ENCODE measurements at places on chromosomes 1 and 21.

DNA sequence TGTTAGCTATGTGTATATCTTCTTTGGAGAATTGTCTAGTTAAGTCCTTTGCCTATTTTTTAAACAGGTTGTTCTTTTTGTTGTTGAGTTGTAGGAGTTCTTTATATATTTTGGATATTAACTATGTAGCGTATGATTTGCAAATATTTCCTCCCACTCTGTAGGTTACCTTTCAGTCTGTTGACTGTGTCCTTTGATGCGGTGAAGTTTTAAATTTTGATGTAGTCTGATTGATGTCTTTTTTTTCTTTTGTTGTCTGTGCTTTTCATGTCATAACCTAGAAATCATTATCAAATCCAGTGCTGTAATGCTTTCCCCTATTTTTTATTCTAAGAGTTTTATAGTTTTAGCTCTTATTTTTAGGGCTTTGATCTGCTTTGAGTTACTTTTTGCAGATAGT lies 8.7 kb upstream of the KISS1 start:
- DNase-seq: no peak

GRCh38 chr1:239353536-239353935 lies 32.8 kb upstream of the CHRM3 start:
- DNase-seq: no peak

DNA sequence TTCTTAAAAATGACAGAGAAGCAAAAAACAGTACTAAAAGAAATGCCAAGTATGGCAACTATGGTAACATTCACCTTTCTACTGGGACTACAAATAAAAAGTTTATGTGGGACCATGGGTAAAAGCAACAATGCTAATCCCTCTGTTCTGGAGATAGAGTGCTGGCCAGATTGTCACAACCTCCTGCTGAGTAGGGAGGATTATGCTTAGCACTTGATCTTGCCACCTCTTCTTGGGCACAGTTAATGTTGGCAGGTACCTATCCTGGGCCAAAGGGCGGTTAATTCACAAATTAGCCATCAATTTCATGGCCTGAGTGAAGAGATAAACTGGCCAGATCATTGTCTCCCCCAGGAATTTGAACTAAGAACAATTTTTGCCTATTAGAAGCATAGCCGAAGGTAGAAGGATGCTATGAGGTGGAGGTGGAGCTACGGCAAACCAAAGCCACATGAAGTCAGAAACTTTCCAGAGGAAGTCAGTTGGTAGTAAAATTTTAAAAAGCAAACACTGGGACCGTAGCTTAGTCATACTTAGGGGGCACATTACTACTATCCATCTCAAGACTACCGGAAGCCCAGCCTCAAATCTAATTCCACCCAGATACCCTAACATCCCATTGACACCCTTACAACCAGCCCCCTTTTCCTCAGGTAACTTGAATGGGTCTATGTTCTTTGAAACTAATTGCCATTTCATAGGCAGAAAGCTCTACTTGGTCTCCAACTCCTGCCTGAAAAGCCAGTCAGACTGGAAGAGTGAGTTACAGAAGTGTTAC lies 2.7 kb downstream of the SCYL3 start:
- DNase-seq: no peak

DNA sequence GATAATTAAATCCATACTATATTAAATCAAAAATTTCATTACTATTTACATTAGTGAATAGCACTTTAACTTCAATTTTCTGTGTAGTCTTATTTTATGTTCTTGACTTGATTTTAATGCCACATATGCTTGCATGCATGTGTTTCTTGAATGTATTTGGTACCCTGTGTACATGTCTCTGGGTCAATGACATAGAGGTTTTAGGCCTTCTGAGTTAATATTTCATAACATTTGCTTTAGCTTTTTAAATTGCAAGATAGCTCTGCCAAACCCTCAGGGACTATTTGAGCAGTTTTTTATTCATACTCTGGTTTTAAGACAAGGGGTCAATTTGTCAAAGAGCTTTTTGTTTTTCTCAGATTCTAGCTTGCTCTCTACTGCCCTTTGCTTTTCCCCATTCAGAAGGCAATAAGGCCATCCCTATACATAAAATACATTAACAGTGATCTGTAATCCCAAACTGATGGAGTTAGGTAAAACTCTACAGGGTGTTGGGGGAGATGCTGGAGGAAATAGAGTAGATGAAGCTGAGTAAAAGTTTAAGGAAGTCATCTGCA lies 5.0 kb downstream of the MLLT11 start:
- DNase-seq: no peak

DNA sequence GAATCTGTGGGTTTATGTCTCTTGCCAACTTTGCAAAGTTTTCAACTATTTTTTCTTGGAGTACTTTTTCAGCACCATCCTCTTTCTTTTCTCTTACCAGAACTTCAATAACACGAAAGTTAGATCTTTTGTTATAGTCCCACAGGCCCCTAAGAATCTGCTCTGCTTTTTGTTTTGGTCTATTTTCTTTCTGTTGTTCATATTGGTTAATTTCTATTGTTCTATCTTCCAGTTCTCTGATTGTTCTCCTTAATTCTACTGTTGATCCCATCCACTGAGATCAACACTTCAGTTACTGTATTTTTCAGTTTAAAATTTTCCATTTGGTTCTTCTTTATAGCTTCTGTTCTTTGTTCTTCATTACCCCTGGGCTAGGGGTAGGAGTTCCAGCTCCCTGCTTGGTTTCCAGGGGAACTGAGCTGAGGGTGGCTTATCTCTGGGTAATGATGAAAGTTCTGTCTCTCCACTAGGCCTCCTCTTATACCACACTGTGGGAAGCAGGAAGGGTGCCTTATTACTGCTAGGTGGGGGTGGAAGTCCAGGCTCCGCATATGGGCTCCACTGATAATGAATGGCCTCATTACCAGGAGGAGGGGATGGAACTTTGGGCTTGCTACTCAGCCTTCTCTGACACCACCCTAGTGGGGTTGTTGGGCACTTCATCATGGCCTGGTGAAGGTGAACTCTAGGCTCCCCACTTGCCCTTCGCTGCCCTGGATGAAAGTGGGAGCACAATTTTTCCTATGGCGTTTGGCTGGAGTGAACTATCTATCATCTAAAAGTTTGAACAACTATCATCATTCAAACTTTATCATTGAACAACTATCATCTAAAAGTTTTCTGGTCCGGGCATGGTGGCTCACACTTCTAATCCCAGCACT lies 39.3 kb downstream of the NAV1 start:
- DNase-seq: no peak

DNA sequence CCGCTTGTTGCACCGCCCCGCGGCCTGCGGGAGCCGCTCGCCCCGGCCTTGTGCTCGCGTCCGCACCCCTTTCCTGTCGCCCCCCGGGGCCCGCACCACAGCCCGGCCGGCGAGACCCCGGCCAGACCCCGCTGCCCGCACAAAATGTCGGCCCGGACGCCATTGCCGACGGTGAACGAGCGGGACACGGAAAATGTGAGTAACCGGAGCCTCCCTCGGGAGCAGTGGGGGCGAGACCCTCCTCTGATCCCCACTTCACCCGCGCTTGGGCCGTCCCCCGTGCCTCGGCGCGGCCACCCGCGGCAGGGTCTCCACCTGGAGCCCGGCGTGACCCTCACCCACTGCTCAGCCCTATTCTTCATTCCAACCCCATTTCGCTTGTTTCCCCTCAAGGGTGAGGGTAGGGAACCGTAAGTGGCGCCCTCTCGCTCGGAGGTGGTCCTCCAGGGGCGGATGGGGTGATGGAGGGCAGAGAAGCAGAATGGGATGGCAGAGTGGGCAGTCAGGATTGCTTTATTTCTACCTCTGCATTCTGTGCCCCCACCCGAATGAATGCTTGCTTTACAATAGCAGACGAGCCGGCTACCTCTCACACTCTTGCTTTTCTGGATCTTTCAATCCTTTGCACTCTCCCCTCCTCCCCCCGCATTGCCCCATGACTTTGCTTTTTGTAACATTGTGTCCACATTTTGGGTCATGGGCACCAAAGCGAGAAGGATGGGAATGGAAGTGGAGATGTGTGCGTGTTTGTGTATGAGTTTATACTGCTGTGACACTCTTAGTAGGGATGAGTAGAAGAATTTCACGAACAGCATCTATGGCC lies 954 bp downstream of the MARK1 start:
- no peak for DNase-seq

- no peak for DNase-seq
These were observed 28.1 kb upstream of the ACBD6 start for GRCh38 chr1:180530501-180530900.

DNA sequence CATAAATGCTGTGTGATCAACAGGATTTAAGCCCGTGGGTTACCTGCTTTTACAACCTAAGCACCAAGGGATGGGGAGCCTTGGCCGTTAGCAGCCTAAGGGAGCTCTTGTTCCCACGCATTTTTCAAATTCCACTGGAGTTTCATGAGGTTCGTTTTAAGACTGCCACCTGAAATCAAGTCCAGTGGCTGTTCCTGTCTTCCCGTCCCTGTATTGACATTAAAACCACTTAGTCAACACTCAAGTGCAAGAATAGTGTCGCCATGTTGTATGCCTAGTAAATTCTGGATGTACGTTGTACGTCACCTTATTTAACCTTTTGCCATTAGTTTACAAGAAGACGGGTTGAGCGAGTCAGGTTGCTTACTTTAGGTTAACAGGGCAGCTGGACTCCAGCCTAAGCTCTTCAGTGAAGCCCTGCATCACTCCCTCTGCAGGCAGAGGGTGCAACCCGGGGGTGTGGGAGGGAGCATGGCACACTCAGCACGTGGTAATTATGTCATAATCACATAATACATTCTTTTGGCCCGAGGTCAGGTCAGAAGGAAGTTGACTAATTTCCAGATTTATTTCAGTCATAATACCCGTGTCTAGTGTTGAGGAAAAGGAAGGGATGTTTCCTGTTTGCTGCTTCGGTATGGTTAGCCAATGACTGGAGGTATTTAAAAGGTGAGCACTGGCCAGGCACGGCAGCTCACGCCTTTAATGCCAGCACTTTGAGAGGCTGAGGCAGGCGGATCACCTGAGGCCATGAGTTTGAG lies 42.5 kb downstream of the CNST start:
- DNase-seq: peak; percentile 47

GRCh38 chr21:39153373-39153772 lies 29.9 kb downstream of the PSMG1 start:
- DNase-seq: no peak

GRCh38 chr1:151714820-151715725 lies 1.5 kb downstream of the CELF3 start:
- DNase-seq: no peak

GRCh38 chr1:114554577-114554976 lies 26.8 kb downstream of the BCAS2 start:
- no peak for DNase-seq

- no peak for DNase-seq
These were observed 26.8 kb downstream of the CCN1 start for GRCh38 chr1:85607126-85607920.

DNA sequence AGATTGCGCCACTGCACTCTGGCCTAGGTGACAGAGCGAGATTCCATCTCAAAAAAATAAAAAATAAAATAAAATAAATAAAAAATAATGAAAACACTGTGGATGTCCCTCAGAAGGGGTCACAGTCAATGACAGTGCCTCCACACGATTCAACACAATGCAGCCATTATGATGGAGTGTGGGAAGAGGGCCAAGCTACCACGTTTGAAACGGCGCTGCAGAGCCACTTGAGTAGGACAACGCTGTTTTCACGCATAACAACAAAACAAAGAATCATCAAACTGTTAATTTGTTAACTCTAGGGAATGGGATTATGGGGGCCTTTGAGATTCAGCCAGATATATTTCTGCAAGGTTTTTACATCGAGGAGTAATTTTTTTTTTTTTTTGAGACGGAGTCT lies 36.5 kb downstream of the NKAIN1 start:
- no peak for DNase-seq

- DNase-seq: no peak
These were observed 1.3 kb upstream of the FLVCR1 start for GRCh38 chr1:212856755-212857154.

GRCh38 chr1:244192325-244192724 lies 141.2 kb downstream of the ZBTB18 start:
- no peak for DNase-seq

GRCh38 chr1:46405197-46405555 lies 11.1 kb downstream of the FAAH start:
- no peak for DNase-seq

DNA sequence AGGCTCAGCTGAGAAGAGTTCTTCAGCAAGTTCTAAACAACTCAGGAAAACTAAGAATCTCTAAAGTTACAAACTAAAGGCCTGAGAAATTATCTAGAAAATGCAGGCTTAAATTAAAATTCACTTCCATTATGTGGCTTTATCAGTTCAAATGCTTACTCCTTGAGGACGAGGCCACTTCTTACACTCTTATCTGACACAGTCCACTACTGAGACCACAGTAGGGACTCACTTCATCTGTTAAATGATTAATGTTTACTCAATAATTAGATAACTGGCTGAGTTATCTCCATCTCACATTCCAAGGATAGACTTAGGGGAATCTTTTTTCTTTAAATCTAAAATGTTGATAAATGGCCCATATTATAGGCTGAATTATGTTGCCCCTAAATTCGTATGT lies 1.6 kb downstream of the C1orf141 start:
- DNase-seq: no peak

- peak; percentile 48 for DNase-seq
These were observed 26.6 kb upstream of the RGS13 start for GRCh38 chr1:192609110-192610079.

GRCh38 chr1:112721966-112722524 lies 6.9 kb upstream of the PPM1J start:
- DNase-seq: no peak

DNA sequence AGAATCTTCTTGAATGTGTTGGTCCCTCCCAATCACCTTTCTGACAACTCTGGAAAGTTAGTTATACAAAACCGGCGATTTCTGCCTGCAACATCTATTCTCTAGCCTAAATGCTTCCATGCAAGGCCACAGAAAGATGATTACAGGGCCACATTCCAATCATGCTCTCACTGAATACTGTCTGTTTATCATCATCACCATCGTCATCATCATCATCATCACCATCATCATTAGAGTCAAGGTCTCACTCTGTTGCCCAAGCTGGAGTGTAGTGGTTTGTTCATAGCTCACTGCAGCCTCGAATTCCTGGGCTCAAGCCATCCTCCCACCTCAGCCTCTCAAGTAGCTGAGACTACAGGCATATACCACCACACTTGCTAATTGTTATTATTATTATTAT lies 521.2 kb upstream of the DAB1 start:
- no peak for DNase-seq

DNA sequence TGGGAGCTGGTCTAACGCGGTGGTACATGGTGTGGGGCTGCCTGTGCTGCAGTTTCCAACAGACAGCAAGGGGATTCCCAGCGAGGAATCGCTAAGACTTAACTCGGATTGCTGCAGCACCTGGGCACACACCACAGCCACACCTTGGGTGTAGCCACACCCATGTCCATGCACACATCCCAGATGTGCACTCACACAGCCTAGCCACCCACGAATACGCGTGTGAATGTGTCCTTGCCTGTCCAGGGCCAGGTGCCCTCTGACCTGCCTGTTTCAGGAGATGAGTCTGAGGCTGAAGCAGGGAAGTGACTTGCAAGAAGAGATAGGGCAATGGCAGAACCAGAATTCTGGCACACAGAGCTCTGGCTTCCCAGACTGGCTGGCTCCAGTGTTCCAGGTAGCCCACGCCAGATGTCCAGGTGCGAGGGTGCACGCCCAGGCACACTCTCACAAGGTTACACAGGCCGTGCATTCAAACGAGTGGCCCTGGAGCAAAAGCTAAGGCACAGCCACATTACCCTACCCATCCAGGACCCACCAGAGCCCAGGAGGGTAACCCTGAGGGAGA lies 272.7 kb downstream of the TRABD2B start:
- DNase-seq: no peak

GRCh38 chr1:212364985-212365384 lies 49.7 kb downstream of the PACC1 start:
- no peak for DNase-seq

- DNase-seq: no peak
These were observed 18.3 kb downstream of the HYI start for GRCh38 chr1:43435146-43436145.

GRCh38 chr1:232211149-232211548 lies 418.8 kb downstream of the SIPA1L2 start:
- DNase-seq: no peak

All from activated CD4-positive, CD25-positive, alpha-beta regulatory T cell treated with anti-CD3 and anti-CD28 coated beads, Interleukin-2, amount 50 U/mL, for 72 hours (primary cell).